T1000 (cell line): ENCODE measurements at places on chromosomes 16 and 17.

- DNase-seq, result peak; percentile 50
These were observed 665 bp upstream of the ALDH3A2 start for GRCh38 chr17:19647697-19648474.

DNA sequence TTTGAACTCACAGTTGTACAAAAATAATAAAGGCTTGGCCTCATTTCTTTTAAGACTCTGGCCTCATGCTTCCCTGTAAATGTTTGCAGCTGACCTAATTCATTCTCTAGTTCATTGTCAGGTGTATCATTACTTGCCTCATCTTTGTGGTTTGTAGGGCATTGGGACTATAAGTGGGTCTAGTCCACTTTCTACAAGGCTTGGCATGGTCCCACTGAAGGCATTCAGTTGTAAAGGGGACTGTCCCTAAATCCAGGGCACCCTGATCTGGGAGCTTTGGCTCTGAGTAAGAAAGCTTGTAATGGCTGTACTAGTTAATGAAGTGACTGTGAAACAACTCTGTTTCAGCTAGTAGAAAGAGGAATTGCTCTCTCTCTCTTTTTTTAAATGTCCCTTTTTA, 2.7 kb downstream of the KCTD2 start:
- no peak for DNase-seq

- DNase-seq, result no peak
These were observed 30.4 kb downstream of the CFDP1 start for GRCh38 chr16:75402821-75403475.

DNA sequence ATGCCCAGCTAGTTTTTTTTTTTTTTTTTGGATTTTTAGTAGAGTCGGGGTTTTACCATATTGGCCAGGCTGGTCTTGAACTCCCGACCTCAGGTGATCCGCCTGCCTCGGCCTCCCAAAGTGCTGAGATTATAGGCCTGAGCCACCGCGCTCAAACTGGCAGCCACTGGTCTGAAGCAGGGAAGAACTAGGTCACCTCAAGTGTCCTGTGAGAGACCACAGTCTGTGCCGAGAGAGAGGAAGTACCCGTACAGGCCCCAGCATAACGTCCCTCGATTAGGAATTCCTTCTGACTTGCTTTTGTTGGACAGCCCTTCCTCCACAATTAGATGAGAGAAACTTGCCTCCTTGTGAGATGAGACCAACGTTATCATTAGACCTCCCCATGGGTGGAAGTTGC, 13.7 kb upstream of the CD300E start:
- DNase-seq, result no peak

DNA sequence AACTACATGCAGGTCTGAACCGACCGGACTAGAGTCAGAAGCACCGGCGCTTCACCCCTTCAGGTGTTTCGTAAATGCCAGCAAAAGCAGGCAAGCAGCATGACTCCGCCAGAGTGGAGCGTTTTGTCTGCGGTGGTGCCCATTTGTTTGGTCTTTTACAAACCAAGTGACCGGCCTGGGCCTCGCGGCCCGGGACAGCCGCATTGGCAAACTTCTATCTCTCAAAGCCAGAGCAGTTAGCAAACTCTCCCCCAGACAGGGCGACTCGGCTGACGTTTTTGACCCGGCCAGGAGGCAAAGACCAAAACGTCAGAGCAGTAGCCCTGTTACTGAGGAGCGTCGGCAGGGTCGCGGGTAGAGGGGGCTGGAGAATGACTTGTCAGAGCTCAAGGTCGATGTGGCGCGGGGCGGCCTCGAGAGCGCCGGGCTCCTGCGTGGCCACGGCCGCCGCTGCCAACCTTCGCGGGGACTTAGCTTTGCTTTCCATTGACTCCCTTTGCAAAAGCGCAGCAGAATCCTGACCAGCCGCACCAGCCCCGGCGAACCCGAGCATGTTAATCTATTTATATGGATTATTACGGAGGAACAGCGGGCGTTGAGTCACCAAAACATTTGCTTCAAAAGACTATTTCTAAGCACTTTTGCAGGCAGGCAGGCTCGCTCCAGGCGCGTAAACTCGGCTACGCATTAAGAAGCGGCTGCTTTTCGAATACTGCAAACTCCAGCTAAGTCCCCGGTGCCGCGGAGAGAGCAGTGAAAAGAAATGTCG, 763 bp upstream of the SOX9 start:
- DNase-seq, result peak; percentile 70

DNA sequence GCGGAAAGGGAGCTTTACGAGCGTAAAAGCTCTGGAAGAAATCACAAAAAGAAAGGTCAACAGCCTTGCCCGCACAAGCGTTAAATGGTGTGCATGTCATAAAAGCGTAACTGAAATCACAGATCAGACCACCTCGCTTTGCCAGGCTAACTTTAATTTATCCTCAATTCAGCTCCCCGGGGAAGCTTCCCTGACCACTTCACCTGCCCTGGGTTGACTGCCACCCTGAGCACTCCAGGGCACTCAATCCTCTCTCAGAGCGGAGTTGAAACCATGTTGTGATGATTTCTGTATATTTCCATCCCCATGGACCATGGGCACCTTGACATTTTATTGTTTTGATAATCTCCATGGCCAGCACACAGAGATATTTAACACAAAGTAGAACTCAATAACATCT, 16.1 kb upstream of the NAGS start:
- no peak for DNase-seq

DNA sequence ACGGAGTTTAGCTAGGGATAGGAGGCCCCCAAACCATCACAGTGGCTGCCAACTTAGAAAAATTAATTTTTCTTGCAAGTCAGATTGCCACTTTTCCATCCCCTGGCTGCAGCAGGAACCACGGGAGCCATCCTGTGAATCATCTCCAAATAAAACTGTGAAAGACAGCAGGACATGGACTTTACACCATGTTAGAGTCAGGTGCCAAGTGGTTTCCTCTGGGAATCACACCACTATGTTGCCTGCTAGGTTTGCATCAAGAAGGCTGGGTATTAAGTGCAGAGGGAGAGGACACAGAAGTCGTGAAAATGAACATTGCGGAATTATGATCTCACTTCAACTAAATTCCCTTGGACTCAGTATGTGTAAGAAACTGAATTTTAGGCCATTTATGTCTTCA, 471.3 kb upstream of the GOT2 start:
- DNase-seq, result no peak

- DNase-seq, result no peak
These were observed 58.9 kb upstream of the SDK2 start for GRCh38 chr17:73703192-73703591.

DNA sequence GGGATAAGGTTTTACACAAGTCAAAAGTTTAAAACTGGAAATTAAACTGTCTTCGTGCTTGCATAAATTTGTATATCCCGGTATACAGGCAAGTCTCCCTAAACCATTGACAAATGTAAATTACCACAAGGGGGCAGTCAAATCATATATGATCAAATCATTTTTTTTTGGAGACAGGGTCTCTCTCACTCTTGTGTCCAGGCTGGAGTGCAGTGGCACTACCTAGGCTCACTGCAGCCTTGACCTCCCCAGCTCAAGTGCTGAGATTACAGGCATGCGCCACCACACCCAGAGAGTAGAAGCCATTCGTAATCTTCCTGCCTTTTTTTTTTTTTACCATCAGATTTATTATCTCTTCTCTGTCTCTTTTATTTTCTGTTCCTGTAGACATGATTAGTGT, 18.5 kb downstream of the TOP2A start:
- DNase-seq, result no peak

DNA sequence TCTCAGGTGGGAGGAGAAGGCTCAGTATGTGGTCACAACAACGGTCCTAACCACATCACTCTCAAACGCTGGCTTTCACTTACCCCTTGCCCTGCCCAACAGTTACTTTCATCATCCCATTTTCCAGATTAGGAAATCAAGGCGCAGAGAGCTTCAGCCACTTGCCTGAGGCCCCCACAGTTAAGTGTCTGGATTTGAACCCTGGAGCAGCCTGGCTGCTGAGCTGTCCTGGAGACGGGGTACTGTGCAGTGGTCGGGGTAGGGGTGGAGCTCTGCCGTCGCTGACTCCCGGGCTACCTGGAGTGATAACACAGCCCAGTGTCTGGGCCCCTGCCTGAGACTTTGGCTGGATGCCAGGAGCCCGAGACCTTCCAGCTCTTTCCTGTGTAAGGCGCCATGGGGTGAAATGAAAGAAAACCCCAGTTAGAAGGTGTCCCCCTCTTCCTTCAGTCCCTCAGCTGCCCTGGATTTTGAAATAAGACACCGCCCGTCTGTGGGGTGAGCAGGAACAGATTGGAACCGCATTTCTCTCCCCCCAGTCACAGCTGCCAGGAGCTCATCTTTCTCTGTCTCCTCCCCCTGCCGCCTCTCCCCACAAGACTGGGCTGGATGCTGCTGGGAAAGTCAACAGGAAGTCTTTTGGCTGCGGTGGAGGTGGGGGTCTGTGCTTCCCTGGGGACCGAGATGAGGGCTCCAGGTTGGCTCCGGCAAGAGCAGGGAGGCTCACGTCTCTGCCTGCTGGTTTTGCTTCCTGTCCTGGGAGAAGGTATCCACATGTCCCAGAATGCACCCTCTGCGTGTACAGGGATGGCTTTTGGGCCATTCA, 280.2 kb downstream of the SEC14L1 start:
- DNase-seq, result no peak

GRCh38 chr17:41956522-41956921, 10.1 kb upstream of the CNP start:
- DNase-seq, result no peak

DNA sequence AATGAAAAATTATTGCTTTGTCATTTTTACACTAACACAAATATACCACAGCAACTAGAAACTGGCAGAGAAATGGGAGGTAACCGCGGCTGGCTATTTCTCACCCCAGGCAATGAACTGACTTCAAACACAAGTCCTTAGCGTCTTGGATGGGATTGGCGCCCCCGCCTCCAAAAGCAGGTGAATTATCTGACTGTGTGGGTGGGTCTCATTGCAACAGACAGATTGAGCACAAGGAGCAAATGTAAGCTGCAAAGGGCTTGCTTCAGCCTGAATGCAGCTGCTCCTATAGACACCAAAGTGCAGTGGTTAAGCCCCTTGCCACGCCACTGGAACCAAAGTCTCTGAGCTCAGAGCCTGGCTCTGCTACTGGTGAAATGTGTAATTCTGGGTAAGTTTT, 225.0 kb downstream of the XYLT1 start:
- DNase-seq, result no peak

GRCh38 chr16:53098526-53099317, 43.9 kb downstream of the CHD9 start:
- DNase-seq, result peak; percentile 42

GRCh38 chr16:10501016-10501607, 79.3 kb downstream of the EMP2 start:
- no peak for DNase-seq

DNA sequence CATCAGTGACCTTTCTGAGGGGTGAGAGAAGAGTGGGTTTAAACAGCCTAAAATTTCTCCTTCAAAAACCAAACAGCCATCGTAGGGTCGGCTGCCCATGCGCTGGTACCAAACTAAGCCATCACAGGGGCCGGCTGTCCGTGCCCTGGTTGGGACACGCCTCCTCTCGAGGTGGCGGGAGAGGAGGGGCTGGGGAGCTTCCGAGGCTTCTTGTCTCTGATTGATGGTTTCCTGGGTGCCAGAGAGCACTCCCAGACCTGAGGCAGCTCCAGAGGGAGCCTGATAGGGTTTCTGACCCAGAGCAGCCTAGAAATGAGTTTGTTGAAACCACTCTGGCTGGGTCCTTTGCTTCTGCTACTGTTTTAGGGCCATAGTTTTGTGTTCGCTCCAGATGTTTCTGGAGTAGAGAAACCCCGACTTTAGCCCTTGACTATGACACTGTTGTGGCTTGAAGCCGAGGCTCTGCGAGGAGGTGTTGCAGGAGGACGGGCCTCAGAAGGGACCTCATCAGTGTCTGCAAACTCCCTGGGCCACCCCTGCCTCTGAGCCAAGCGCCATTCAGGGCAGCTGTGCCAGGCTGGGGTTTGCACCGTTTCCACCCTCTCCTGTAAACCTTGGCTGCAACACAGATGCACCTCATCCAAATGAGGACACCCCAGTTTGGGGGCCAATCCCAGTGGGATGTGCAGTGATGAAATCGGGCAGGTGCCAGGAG, 6.2 kb downstream of the ZNF276 start:
- no peak for DNase-seq

- DNase-seq, result peak; percentile 48
These were observed 25.9 kb downstream of the BRIP1 start for GRCh38 chr17:61837175-61838051.

- DNase-seq, result no peak
These were observed 14.7 kb upstream of the MEOX1 start for GRCh38 chr17:43676471-43676870.

DNA sequence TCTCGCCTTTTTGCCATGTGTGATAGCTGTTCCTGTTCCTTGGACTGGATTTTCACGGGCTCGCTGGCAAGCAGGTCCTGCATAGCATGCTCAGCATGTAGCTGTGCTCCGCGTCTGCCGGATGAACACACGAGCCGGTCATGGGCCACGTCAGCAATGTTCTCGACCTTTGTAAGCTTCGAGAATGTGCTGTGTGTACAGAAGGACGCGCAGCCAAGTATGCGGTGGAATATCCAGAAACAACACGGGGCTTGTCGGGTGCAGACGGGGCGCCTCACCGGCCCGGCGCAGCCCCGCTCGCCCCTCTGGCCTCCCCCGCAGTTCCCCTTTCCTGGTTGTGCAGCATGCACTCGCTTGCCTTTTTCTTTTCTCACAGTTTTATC, 42.2 kb downstream of the RPTOR start:
- no peak for DNase-seq

GRCh38 chr16:70372921-70373728, 26.4 kb downstream of the DDX19A start:
- DNase-seq, result no peak

DNA sequence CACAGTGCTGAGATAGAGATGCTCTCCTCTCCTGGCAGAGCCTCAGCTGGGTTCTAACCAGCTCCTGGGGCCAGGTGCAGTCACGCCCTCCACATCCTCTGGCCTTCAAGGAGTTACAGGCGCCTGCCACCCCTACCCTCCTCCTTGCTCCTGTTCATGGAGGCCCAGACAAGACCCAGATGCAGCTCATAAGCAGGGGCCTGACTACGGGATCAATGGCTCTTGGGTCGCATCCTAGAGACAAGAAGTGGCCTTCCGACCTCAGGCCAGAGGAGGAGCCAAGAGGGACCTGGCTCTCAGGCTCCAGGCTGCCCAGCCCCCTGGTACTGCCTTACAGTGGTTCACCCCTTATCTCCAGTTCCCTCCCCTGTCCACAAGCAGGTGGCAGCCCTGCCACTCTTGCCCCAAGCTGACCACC, 23.0 kb downstream of the ARHGAP27 start:
- DNase-seq, result no peak

- DNase-seq, result no peak
These were observed 43.3 kb upstream of the CBFA2T3 start for GRCh38 chr16:89020068-89020924.

GRCh38 chr16:30031477-30031918, 427 bp upstream of the TLCD3B start:
- no peak for DNase-seq
